ENCODE measurements at places on chromosomes 12 and 14.
A peak's percentile ranks its signal among the peaks of the same experiment; 100 is the strongest.

DNA sequence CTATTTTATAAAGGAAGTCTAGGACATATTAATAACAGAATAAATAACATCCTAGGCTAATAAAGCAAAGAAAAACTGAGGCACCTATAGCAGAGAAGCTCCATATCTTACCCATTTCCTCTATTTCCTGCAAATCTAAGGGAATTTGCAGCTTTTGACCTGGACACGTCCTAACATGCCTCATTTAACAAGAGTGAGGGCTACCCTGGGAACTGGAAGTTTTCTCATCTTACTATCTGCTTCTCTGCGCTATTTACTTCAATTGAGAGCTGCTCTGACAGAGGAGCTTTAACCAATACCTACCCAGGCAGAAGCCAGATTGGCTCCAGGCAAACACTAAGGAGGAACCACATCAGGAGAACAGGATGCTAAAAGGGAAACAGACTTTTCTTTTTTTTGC is 5.7 kb downstream of the YBX3 start:
- DNase-seq: no peak

- DNase-seq: no peak
These were observed 488.4 kb downstream of the BCAT1 start for GRCh38 chr12:24460506-24460905.

GRCh38 chr14:20743556-20743955 is 2.1 kb upstream of the EDDM3A start:
- no peak for DNase-seq

- DNase-seq: no peak
These were observed 39.7 kb upstream of the EML1 start for GRCh38 chr14:99753225-99754140.

DNA sequence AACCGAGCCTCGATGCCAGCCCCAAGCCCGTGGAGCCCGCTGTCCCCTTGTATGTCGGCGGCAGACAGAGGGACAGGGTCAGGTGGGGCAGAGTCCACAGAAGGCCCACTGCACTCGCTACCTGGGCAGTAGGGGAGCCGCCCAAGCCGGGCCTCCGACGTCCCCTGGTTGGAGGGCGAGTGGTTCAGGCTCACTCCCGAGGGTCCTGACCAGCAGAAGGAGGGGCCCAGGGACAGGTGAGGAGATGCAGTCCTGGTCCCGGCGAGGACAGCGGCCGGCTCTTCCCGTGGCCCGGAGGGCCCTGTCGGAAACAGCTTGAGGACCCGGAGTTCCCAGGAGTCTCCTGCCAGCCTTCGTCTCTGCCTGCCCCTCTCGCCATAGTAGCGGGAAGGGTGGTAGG is 216.7 kb upstream of the SFSWAP start:
- no peak for DNase-seq

GRCh38 chr12:79187032-79187431 is 322.5 kb downstream of the SYT1 start:
- DNase-seq: no peak

- peak; percentile 46 for DNase-seq
These were observed 3.4 kb downstream of the BMP4 start for GRCh38 chr14:53953002-53953827.

- no peak for DNase-seq
These were observed 9.9 kb downstream of the OAS2 start for GRCh38 chr12:112988224-112988623.

GRCh38 chr12:12481631-12482030 is 81.0 kb downstream of the DUSP16 start:
- no peak for DNase-seq

GRCh38 chr14:72745546-72745945 is 148.4 kb downstream of the DPF3 start:
- DNase-seq: no peak

GRCh38 chr14:24307575-24308341 is at the start of gene CIDEB:
Gene CIDEB, minus strand, starts transcription at chr14:24307977. Its CDS starts 119 bp downstream, at chr14:24307858.
- peak; percentile 69 for DNase-seq

- no peak for DNase-seq
These were observed 309.4 kb downstream of the KCNC2 start for GRCh38 chr12:74900232-74900631.

DNA sequence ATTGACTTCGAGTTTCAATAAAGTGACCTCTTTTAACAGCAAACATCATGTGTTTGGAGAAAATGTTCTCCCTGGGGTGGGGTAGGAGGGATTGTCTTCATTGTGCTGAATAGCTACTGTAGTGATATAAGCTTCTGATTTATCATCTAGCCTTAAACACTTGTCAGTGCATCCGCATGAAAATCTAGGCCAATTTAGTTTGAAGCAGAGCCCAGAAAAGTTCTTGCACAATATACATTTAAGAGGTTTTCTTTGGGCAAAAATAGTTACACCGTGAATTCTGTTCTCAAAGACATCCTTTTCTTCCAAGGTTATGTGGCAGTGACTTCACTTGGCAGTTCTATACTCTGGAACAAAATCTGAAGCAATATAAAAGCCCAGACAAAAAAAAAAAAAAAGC is 136.0 kb upstream of the IFNG-AS1 start:
- no peak for DNase-seq

DNA sequence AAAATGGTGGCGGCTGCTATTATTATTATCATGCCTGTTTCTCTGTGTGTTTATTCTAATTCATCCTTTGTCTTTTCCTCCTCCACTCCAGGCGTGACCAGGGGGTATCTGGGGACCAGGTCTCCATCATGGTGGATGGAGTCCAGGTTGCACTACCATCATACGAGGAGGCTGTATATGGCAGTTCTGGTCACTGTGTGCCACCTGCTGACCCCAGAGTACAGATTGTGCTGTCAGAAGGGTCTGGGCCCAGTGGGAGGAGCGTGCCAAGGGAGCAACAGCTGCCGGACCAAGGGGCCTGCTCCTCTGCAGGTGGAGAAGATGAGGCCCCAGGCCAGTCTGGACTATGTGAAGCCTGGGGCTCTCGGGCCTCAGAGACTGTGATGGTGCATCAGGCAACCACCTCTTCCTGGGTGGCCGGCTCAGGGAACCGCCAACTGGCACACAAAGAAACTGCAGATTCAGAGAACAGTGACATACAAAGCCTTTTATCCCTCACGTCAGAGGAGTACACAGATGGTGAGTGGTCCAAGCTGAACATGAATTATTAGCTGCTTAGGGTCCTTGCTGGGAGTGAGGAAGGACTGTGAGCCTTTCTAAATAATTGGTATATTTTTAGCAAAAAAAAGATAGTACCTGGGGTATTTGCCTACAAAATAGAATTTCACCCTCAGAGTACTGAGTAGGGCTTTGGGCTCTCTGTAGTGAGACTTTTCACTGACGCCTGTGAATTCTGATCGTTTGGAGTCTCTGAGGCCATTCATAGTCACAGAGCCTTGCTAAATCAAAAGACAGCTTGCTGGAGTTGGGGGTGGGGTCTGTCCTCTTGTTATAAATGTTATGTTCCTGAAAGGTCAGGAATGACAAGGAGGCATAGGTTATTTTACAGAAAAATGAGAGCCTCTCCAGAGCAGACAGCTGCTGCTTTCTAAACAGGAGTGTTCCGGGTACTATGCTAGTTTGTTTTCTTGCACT is 58.1 kb upstream of the SRSF5 start:
- peak; percentile 48 for DNase-seq

DNA sequence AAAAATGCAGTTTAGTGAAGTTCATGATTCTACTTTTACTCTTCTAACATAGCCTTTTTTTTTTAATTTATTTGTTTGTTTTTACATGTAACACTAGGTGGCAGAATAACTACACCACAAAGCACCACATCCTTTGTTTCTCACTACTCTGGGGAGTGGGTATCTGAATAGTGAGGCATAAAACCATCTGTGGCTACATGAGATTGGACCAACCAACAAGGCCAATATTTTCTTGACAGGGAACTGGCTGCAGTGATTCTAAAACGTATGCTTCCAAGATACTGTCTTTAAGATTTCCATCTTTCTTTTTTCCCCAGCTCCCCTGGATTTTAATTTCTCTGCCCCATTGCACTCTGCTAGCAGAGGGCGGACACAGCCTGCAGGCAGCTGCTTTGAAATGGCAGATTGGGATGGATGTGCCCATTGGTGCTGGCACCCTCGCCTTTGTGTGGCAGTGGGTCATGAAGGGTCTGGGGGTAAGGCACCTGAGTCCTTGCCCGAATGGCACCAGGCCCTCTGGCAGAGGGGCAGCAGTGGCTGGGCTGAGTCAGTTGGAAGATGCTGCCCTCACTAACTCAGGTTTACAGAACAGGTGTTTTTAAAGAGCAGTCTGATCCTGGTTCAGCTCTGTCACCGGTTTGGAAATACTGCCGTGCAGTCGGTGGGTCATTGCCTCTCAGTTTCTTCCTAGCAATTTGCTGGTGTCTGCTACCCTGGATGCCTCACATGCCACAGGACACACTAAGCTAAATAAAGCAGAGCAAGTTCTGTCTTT is 429.1 kb downstream of the RAD51B start:
- peak; percentile 58 for DNase-seq

GRCh38 chr12:26473291-26473690 is 277.9 kb downstream of the SSPN start:
- DNase-seq: no peak

GRCh38 chr14:67417633-67418032 is 5.7 kb upstream of the PLEK2 start:
- DNase-seq: no peak

GRCh38 chr12:52022841-52023181 is 16.1 kb downstream of the TAMALIN start:
- no peak for DNase-seq

DNA sequence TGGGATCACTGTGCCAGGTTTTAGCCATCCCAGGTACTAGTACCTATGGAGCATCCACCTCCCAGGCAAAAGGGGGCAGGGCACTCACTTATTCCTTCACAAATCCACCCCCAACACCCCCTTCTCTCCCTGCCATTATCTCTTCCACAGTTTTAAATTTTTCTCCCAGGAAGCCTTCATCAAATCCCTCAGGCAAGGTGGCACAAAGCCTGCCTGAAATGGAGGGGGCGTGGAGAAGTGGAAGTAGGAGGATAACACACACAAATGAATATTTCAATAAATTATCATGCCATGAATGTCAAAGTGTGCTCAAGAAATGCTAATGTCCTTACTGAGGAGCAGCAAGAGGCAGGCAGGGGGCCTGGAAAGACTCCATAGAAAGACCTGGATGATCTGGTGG is 4.7 kb upstream of the CHST11 start:
- no peak for DNase-seq

DNA sequence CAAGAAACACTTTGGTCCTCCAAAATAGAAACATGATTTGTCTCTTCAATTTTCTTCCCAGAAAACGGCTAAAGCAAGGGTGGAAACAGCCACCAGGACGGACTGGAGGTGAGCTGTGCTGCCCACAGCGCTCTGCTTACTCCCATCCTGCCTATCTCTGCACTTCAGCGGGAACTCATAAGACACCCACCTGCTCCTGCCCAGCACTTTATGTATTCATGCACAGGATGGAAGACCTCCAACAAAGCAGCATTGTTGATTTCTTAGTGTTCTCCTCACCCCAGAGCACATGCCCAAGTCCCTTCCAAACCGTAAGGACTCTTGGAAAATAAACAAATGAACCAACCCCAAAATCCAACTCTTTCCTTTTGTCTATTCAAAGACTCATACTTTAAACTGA is 277.2 kb downstream of the MED13L start:
- DNase-seq: no peak

DNA sequence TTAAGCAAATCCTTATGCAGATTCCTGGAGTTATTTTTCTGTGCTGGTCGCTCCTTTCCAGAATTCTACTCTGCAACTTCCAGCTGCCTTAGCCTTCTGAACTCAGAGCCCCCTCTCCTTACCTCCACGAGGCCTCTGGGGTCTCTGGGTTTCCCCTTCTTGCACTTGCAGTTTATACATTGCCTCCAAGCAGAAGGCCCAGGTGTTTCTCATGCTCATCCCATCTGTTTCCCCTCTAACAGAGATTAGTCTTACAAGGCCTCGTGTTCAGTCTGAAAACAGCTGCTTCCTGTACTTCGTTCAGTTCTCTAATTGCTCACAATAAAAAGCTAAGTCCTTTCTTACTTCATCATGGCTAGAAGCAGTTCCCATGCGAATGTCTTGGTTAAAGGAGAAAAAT is 134.4 kb upstream of the FGD4 start:
- no peak for DNase-seq

DNA sequence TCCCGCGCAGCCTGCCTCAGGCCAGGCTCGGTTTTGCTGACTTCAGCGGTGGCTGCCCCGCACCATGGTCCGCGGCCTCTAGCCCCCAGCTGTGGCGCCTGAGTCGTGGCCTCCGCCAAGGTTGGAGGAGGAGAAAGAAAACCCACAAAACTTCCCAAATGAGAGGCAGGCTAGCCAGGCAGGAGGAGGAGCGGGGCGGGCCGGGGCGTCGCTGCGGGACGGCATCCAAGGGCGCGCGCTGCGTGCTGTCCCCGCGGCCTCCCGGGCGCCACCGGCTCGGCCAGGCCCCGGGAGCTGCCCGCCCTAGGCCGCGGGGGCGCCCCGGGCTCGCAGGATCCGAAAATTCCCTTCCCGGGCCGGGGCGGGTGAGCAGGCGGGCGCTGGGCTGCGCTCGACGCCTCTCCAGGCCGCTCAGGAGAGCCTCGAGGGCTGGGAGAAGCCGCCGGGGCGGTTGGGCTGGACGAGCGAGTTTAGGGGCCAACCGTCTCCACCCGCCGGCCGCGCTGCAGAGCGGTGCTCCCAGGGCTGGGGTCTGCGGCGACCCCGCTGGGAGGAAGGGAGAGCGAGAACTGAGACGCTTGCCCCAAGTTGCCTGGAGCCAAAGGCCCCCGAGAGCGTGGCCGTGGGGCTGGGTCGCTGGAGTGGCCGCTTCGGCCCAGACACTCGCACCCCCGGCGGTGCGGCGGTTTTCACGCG is at the start of gene EFS:
Gene EFS, minus strand, starts transcription at position 137 of the 696 bp plus-strand sequence. CDS start 147 bp downstream, outside the sequence.
- DNase-seq: no peak

DNA sequence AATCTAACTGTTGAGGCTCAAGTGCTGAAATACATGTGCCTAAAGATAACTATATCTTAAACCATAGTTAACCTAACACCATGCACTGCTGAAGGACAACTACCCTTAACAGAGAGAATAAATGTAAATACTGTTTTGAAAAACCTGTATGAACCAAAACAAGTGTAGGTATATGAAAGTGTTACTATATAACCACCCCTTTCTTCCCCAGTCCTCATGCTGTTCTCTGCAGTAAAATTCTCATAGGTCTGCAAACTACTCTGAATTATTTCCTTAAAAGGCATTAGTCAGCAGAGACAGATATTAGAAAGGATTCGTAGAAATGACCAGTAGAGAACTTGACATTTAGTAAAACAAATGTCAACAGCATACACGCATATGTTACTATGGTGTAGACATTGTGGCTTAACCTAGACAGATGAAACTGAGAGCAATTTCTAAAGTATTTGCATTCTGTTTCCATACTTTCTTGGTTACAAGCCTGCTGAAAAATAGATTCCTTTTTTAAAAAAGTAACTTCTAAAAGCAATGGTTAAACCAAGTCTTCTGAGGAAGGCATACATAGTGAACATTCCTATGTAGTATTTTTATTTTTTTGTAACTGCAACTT is 13.9 kb downstream of the CSRP2 start:
- no peak for DNase-seq

GRCh38 chr12:49288922-49289555 is 5.9 kb upstream of the PRPH start:
- DNase-seq: no peak

- no peak for DNase-seq
These were observed 3.3 kb downstream of the AP1G2 start for GRCh38 chr14:23564181-23564812.

- peak; percentile 72 for DNase-seq
These were observed 24.5 kb downstream of the CAPS2 start for GRCh38 chr12:75305412-75306332.

- no peak for DNase-seq
These were observed 150.8 kb downstream of the TTC8 start for GRCh38 chr14:88975043-88975830.

GRCh38 chr12:63206909-63207308 is 55.9 kb upstream of the AVPR1A start:
- DNase-seq: peak; percentile 47

Data from NCI-H526 (cell line).